CD4-positive, alpha-beta T cell treated with Interleukin-6 for 4 hours (primary cell): ENCODE measurements at places on chromosomes 16 and 17.

DNA sequence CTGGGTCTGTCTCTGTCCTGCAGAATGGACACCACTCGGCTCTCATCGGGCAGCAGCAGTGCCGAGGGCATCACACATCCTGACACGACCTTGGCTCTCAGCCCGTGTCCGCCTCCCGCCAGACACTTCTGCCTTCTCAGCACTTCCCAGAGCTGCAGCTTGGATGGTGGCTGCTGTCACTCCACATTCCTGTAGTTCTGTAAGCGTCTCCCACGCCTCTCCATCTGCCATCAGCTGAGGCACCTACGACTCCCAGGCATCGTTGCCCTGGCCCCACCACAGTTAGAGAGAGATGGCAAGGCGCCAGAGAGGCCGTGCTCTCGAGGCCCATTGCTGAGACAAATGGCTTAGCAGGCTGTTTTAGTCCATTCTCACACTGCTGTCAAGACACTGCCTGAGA is 195.9 kb upstream of the CHMP6 start:
- DNase-seq = no peak

GRCh38 chr17:1362964-1363363 is 37.1 kb downstream of the YWHAE start:
- DNase-seq = no peak

- no peak for DNase-seq
These were observed 327.6 kb downstream of the CDH13 start for GRCh38 chr16:82954224-82954929.

- DNase-seq = no peak
These were observed 4.7 kb downstream of the KCTD5 start for GRCh38 chr16:2686912-2687507.
